Muscle of back (tissue), 13 donors: ENCODE measurements at places on chromosomes 6 and 20.

GRCh38 chr6:13924146-13924948 lies 405 bp upstream of the RNF182 start:
- peak; percentile 80 for DNase-seq

GRCh38 chr6:89834884-89835792 lies 5.5 kb downstream of the CASP8AP2 start:
- no peak for DNase-seq

DNA sequence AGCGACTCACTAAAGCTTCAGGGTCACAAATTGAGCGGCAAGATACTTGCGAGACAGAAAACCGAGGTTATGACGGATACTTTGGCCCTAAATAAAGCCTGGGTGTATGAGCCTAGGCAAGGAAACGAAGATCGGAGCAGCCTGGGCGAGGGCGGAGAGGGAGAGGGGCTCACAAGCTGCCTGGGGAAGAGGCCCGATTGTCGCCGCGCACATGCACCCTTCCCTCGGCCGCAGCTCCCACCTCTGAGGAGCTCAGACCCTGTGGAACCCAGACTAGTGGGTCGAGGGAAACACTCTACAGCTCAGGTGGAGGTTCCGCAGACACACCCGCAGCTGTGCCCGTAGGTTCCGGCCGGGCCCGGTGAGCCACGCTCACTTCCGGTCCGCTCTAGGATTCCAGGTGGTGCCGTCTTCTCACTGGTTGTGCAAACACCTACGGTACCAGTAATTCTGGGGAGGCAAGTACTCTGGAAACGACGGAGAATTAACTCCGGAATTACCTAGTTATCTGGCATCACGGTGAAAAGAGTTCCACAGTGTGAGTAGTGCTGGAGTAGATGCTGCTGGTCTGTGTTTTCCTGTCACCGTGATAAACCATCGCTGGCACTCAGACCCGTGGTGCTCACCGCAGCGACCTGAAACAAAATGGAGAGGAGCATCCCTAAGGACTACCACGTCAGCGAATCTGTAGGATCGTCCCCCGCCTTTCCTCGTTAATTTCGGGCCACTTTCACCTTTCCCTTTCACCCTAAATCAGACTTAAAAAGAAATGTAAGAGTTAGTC lies 61.5 kb downstream of the GPX5 start:
- DNase-seq: peak; percentile 73

DNA sequence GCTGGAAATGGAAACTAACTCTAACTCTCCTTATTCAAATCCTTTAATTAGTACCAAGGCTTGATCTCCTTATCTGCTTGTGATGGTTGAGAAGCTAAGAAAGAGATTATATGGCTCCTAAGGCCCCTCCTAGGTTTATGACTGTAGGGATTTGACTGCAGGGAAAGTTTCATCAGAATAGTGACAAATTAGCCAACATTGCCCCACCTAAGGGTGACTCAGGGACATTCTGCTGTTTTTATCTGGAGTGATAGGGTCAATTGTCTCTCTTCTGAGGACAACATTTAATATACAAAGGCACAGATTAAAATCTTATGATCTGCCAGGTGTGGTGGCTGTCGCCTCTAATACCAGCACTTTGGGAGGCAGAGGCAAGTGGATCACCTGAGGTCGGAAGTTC lies 138.1 kb upstream of the MARCKS start:
- no peak for DNase-seq

DNA sequence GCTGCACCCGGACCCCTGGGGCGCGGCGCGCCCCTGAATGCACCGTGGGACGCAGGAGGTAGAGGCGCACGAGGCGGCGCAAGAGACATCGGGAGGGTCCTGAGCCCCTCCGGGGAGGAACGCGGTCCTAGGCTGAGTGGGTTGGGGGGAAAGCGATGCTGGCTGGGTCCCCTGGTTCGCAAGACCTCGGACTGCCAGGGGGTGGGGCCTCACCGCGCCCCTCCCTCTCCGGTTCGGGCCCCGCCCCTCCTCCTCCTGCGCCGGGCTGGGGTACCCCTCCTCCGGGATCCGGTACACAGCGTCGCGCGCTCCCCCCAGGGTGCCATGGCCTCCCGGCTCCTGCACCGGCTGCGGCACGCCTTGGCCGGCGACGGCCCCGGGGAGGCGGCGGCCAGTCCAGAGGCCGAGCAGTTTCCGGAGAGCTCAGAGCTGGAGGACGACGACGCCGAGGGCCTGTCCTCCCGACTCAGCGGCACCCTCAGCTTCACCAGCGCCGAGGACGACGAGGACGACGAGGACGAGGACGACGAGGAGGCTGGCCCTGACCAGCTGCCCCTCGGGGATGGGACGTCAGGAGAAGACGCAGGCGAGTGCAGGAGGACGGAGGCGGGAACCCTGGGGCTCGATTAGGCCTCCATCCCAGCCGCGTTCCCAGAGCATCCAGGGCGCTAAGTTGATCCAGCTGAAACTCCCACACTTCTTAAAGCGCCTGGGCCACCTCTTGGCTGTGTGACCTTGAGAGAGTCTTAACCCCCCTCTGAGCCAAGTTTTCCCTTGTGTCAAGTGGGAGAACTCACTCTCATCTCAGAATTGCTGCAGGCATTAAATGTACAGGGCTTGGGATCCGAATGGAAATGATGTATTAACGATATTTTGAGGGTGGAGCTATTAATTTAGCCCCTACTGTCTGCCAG lies 541 bp downstream of the SNX21 start:
- peak; percentile 72 for DNase-seq

GRCh38 chr6:160036790-160037206 lies 67.9 kb downstream of the IGF2R start:
- DNase-seq: peak; percentile 30

- no peak for DNase-seq
Observed at GRCh38 chr6:37134396-37135191, 35.4 kb upstream of the PIM1 start.

DNA sequence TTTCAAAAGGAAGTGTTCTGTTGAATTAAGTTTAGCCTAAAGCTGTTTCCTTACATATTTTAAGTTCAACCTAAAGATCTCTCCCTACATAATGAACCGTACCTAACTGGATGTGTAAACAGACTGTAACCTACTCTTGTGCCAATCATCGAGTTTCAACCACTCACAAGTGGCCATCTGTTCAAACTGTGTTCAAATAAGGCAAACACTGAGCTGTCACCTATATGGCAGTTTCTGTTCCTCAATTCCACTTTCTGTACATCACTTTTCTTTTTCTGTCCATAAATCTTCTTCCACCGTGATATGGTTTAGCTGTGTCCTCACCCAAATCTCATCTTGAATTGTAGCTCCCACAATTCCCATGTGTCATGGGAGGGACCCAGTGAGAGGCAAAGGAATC lies 428.6 kb downstream of the HACE1 start:
- no peak for DNase-seq

DNA sequence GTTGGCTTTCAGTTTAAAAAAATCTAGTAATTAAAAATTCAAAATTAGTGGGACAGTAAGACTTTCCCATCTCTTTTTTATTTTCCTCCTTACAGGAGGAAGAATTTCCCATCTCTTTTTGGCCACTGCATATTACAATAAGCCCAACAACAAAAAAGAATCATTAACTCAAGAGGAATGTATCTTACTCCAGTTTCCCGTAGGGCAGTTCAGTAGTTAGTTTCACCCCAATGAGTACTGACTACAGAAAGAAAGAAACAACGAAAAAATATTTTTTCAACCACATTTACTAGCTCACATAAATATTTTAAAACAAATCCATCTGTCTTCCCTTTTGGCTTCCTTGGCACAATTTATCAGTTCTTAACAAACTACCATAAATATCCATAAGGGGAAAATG lies 14.9 kb upstream of the BLOC1S5 start:
- no peak for DNase-seq
